RWPE1 (cell line): ENCODE measurements at places on chromosomes 3 and 15.

- DNase-seq: no peak
Measured at GRCh38 chr3:13077431-13078162, 4.4 kb upstream of the IQSEC1 start.

- no peak for DNase-seq
Measured at GRCh38 chr3:156558389-156558788, 3.5 kb upstream of the SSR3 start.

- DNase-seq: peak; percentile 4
Measured at GRCh38 chr3:53845881-53846133, 412 bp downstream of the CHDH start.

DNA sequence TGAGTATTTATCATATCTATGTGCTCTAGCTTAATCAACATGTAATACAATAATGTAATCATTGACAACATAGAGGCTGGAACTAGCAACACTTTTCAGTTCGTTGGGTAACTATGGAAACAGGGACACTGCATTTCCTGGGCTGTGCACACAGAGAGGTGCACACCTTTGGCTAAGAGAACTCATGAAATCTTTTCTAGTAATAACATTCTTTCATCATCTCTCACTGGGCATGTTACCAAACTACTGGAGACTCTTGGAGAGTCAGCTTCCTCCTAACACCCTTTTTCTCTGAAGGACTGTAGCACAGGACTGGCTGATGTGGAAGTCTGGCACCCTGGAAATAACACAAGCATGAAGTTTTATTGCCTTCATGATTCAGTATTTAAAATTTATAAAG, 135.6 kb downstream of the KCNMB2 start:
- DNase-seq: peak; percentile 75

- no peak for DNase-seq
Measured at GRCh38 chr3:192494174-192494573, 233.2 kb downstream of the FGF12 start.

- no peak for DNase-seq
Measured at GRCh38 chr3:72439321-72440183, 408.7 kb downstream of the SHQ1 start.

DNA sequence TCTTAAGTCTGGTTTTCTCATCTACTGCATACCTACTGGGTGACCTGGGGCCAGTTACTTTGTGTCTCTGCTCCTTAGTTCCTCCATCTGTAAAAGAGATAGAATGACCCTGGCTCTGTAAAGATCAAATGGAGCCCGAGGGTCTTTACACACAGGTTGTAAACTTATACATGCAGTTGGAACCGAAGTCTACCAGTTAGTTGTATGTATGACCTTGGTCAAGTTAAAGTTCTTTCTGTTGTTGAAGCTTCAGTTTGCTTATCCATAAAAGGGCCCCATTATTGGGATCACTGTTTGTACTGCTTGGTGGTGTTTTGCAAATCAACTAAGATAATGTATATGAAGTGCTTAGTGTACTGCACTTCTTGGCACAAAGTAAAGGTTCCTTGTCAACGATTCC, 186.9 kb downstream of the PTPRG start:
- DNase-seq: no peak

GRCh38 chr3:69791106-69791505, 51.8 kb downstream of the MITF start:
- DNase-seq: no peak

DNA sequence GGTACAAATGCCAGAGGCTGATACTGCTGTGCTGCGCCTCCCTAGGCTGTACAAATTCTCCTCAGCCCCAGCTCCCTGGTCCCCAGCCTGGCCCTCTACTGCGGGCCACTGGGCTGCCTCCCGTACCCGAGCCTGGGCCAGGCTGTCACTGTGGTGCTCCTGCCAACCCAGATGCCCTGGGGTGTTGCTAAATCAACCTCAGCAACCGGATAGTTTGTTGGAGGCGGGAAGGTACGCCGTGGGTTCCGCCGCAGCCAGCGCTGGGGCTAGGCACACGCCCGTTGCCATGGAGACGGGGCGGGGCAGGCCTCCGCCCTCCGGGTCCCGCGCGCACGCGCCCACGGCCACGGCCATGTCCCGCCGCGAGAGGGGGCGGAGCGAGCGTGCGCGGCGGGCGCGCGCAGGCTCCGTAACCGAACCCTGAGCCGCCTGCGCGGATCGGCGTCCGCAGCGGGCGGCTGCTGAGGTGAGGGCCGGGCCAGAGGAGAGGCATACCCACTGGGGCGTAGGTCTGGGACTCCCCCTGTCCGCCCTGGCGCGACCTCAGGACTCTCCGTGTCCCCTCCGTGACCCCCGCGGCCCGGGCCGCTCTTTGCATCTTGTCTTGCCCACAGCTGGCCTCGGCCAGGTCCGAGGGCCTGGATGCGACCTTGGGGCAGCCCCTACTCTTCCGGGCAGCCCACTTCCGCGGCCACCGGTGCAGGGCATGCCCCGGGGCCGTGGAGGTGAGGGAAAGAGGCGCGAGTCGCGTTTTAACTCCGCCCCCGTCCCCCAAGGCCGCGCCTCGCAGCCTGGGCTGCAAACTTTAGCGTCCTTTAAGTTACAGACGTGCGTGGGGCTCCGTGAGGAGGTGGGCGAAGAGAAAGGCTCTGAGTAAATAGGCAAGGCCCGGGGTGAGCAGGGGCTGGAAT, at the start of gene TEX264:
TEX264 (plus strand) TSS at position 430 of the 911 bp plus-strand sequence. CDS start 3,053 bp downstream, outside the sequence.
- DNase-seq: peak; percentile 83

DNA sequence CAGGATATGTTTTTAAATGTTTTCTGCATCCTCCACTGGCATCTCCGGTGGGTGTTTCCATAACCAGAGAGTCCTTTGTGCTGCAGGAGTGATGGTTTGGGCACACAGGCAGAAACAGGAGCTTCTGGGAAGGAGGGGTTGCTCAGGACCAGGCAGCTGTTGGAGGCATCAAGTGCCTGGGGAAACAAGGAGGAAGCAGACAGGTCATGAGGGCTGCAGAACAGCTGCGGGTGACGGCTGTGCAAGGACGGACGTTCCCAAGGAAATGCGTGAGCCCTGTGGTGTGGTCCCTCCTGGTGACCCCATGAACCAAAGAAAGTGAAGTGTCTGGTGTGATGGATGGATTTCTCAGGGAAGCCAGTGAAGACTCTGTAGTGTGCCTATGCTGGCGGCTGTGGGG, 61.2 kb upstream of the TNFAIP8L3 start:
- no peak for DNase-seq

GRCh38 chr15:89805241-89806209, 9.1 kb downstream of the ANPEP start:
- no peak for DNase-seq

DNA sequence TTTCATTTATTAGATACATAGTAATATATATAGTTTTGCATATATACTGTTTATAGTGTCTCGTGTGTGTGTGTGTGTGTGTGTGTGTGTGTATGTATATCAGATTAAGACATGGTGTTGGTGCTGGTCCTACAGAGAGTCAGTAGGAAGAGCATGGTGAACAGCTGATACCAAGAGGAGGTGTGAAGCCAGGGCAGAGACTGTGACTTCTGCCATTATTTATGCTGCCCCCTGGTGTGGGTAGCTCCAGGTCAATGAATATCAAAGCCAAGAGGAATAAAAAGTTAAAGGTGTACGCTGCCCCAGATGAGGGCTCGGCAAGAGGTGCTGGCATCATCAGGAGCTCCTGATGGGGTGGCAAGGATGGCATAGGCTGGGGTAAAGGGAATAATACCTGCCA, 299.5 kb upstream of the RASGRP1 start:
- no peak for DNase-seq

DNA sequence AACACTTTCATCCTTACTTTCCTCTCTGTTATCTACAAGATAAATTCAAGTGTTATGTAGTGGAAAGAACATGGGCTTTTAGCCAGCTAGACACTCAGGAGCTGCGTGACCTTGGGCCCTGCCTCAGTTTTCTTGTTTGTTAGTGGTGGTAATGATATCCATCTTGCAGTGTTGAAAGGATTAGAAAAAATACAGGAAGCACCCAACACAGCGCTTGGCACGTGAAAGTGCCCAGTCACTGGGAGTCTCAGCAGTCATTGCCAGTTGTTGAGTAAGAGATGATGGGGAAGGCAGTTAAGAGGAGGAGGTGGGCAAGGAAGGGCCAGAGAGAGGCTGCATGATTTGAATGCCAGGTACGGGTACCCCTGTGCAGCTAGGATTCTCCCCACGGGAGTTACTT, 5.3 kb downstream of the PDIA5 start:
- DNase-seq: no peak

GRCh38 chr3:46889381-46890110, 12.0 kb downstream of the PTH1R start:
- DNase-seq: no peak

- DNase-seq: no peak
Measured at GRCh38 chr3:155594526-155595187, 150.2 kb downstream of the PLCH1 start.

GRCh38 chr3:194554473-194555123, 67.8 kb upstream of the ATP13A3 start:
- no peak for DNase-seq

GRCh38 chr3:122688996-122689395, 8.4 kb downstream of the PARP14 start:
- no peak for DNase-seq

- no peak for DNase-seq
Measured at GRCh38 chr3:16687221-16687620, 82.0 kb upstream of the DAZL start.
